ENCODE measurements at places on chromosomes 1 and 21. TPM values are rescaled to one million over a fixed set of nuclear protein-coding genes. Genes with fewer than 3 reads are reported as not detected.

DNA sequence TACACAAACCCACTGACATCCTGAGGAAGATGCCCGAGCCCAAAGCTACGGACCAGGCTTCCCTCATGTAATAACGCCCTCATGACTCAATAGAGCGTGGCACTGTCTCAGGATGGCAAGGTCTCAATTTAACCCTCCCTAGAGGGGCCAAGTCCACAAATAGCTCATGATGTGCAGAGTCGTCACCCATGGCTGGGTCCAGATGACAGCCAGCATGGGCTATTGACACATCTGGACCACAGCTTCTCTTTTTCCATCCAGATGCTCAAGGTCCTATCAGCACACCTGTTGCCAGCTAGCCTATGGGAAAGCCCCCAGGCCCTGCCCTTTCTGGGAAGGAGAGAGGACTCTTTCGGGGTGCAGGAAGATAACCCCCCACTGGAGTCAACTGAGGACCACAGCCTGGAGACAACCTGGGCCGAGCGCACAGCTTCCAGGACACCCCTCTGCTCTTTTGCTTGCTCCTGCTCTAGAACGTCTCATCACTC lies 2.8 kb downstream of the LAPTM5 start:
- no peak for DNase-seq

DNA sequence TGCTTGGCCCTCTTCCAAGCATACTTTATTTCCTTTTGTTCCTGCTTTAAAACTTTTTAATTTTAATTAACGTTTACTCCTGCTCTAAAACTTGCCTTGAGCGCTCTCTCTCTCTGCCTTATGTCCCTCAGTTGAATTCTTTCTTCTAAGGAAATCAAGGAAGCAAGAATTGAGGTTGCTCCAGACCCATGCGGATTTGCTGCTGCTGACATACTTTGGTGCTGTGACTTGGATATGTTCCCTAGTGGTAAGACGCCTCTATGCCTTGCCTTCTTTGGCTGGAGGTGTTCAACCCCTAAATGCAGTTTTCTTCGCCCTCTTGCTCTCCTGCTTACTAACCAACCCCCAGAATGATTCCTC lies 148.1 kb downstream of the ADSS2 start:
- no peak for DNase-seq

DNA sequence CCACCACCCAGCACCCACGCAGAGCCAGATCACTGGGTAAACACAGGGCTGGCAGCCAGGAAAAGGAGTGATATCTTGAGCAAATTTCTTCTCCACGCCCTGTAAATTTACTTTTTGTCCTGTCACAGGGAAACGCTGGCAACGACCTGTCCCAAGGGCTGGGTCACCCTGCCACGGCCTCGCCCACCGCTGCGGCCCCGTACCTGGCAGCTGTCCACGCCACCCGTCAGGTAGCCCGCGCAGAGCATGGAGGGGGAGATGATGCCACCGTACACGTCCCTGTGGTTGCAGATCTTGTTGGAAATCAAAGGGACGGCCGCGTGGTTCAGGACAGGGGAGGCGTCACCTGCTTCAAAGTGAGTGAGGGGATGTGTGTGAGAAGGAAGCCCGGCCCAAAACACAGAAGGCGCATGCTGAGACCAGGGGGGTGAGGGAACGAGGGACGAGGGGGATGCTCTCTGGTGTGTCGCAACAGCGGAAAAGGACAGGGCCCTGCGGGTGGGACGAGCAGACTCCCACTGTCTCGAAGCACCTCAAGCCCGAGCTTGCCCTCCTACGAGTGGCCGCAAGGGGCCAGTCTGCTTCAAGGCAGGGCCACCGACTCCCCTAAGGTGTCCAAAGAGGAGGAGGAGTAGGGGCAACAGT lies 10.1 kb upstream of the TFF1 start:
- peak; percentile 53 for DNase-seq

- DNase-seq: no peak
Observed at GRCh38 chr1:226308166-226308722, 720 bp downstream of the LIN9 start.

DNA sequence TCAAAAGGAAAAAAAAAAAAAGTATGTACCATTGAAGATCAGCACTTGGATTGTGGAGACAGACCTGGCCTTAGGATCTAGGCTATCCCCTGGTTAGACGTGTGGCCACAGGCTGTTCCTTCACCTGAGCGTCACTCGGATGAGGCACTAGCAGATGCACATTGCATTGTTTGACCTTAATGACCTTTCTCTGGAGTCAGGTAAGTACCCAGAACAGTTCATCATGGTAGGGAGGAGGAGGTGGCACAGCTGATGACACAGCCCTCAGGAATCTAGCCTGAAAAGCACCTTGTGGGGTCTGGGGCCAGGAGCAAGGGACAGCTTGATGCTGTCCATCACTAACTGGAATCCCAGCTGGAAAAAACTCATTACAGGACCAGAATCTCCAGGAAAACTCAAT lies 21.2 kb downstream of the NECAP2 start:
- no peak for DNase-seq

SLFNL1 gene
- not detected for total RNA-seq

FNDC5 gene
- 4.5 TPM for total RNA-seq

JAM2 gene
- 2.6 TPM for total RNA-seq

ATP5PF gene
- 143 TPM for total RNA-seq

SLC44A3 gene
- total RNA-seq: 4.8 TPM

HSPB7 gene
- not detected for total RNA-seq

CFHR5 gene
- not detected for total RNA-seq
